ENCODE measurements at places on chromosomes 16 and 17.

DNA sequence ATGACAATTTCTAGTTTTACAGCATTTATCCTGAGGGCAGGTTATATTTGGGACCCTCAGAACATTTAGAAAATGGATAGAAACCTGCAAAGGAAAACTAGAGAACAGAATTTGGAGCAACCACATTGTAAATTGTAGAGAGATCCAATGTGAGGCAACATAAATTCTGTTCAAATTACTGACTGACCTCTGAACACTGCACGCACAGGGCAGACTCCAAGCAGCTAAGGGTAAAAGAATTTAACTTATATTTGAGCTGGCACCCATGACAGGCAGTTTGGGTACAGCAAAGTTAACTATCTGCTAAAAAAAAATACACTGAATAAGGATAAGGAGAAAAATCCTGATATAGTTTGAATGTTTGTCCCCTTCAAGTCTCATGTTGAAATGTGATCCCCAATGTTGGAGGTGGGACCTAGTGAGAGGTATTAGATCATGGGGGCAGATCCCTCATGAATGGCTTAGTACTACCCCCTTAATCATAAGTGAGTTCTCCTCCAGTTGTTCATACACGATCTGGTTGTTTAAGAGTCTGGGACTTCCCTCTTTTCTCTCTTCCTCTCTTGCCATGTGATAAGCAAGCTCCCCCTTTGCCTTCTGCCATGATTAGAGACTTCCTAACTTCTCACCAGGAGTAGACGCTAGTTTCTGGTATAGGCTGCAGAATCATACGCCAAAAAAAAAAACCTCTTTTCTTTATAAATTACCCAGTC lies 75.7 kb downstream of the FBXL20 start:
- DNase-seq: no peak

GRCh38 chr16:78399384-78399783 lies 299.9 kb downstream of the WWOX start:
- no peak for DNase-seq

- DNase-seq: no peak
These were observed 25.8 kb upstream of the HLF start for GRCh38 chr17:55238931-55239297.

DNA sequence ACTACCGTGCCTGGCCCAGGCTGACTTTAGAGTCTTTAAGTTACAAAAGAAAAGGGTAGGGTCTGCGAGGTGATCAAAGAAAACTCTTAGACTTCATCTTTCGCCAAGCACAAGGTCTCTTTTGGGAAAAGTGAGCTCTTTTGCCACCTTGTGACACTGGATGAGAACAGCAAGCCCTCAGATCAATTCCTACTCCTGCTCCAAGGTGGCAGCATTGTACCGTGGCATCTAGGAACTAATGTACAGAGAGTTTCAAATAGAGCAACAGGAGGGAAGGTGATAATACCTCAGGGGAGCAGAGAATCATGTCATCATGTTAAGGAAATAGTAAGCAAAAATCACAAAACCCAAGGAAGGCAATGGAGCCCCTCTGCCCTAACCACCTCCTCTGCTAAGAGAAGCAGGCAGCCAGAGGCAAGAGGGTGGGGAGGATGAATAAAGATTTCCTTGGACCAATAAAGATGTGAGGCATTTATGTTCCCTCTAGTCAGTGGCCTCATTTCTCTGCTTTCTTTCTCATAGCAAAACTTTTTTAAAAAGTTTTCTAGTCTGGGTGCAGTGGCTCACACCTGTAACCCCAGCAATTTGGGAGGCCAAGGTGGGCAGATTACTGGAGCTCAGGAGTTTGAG lies 2.1 kb upstream of the C17orf78 start:
- DNase-seq: peak; percentile 42

- peak; percentile 23 for DNase-seq
These were observed 2.6 kb downstream of the COG4 start for GRCh38 chr16:70520612-70521297.

DNA sequence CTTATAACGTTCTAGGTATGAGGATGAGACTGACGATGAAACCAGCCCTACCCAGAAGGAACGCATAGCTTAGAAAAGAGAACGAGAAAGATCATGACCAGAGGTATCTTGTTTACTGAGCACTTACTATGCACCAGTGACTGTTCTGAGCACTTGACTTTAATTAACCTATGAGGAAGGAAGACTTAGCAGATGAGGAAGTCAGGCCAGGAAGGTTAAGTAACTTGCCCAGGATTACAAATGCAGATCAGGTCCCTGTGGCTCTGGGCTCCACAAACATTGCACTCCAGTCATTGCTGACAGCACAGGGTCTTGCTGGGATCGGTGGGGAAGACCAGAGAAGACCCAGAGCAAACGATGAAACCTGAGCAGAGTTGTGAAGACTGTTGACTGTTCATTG lies 7.1 kb downstream of the KRT13 start:
- DNase-seq: no peak

DNA sequence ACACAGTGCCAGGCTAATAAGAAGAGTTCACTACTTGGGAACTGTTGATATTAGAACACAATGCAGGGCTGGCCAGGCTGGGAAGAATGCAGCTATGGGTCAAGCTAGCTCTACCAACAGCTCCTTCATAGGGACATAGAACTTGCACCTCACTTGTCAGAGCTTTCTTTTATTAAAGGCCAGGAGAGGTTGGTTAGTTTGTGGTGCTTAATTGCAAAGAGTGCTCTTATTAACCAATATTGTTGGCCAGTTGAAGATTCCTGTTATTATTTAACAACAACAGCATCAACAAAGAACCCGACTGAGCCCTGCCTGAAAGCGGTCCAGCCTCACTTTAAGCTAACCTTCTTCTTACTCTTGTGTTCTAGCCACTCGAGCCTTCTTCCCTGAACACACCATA lies 43.4 kb upstream of the ANKFN1 start:
- no peak for DNase-seq

- DNase-seq: peak; percentile 11
These were observed 17.2 kb downstream of the CD300LB start for GRCh38 chr17:74513987-74514631.

Data from skeletal muscle cell (primary cell).